ENCODE measurements at places on chromosomes 4 and X.

- DNase-seq, result no peak
Measured at GRCh38 chr4:17322514-17322913, 189.4 kb downstream of the QDPR start.

DNA sequence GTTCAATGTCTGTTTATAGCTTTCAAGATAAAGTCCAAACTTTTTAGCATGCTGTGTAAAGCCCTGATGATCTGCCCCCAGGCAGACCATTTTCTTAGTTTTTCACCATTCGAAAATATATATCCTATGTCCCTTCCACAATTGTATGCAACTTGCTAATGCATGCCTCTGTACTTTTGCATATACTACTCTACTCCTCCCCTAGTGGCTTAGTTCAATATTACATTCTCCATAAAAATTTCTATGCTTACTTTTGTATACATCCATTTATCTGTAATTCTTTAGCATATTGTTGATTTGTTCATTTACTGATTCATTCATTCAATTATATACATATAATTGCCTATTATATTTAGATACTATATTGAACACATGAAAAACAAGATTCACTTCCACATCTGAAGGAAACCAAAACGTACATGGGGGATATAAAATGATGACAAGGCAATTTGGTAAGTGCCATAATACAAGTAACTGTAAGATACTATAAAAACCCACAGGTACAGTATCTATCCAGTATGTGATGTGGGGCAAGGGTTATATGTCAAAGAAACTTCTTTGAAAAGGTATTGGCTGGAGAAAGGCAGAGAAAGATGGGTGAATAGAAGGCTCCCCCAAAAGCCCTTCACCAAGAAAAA is 902.5 kb downstream of the FAM133A start:
- no peak for DNase-seq

DNA sequence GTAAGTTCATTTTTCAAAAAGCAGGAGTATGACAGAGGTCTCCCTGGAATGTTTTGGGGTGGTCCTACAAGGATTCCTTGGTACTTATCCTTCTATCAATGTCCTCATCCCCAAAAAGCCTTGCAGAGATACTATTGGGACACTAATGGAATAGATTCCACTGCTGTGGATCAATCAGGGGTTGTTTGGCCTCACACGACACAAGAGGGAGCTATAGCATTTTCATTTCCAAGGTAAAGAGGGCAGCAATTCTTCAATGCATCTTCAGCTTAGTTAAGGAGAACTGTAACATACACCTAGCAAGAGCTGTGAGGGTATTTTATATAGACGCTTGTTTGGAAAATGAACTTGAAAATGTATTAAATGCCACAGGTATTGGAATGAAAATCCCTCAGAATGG is 50.9 kb downstream of the USP26 start:
- peak; percentile 11 for DNase-seq

GRCh38 chrX:40012039-40012867 is 85.5 kb downstream of the BCOR start:
- no peak for DNase-seq

GRCh38 chr4:140326395-140326993 is 47.0 kb upstream of the SCOC start:
- DNase-seq, result peak; percentile 51

GRCh38 chrX:46670316-46670715 is 88.6 kb downstream of the SLC9A7 start:
- DNase-seq, result no peak

GRCh38 chr4:38539501-38539900 is 124.5 kb upstream of the KLF3 start:
- no peak for DNase-seq

DNA sequence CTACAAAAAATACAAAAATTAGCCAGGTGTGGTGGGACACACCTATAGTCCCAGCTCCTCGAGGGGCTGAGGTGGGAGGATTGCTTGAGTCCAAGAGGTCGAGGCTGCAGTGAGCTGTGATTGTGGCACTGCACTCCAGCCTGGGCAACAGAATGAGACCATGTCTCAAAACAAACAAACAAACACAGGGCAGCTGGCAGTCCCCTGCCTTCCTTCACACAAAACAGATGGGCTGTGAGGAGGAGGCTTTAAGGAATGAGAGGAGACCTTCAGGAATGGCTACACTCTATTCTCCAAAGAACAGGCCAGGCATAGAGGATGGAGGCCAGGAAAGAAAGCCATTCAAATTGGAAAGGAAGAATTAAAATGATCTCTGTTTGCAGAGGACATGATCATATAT is 65.6 kb upstream of the MAML3 start:
- no peak for DNase-seq

GRCh38 chr4:68494688-68495087 is 47.4 kb downstream of the TMPRSS11E start:
- no peak for DNase-seq

DNA sequence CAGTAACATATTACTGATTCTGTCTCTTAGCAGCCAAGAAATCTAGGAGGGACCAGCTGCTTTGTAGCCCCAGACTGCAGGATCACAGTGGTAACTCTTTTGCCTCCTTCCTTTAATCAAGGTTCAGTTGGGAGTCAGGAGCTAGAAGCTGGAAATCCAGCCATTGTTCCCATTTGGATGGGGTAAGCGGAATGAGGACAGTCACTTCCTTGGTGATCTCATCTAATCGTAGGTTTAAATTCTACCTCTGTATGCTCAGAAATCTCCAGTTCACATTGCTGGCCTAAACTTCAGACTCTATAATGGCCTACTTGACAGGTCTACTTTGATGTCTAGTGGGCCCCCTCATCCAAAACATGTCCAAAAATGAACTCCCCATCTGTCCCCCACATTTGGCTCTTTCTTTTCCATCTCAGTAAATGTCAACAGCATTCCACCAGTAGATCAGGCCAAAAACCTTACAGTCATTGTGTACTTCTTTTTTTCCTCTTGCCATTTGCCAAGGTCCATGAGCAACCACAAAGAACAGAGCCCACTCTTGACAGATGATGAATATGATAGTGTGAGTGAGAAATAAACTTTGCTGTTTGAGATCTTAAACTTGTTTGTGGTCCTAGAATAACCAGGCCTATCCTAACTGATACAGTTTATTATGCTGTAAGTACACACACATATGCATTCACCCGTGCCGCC is 40.1 kb downstream of the WWC2 start:
- DNase-seq, result no peak

DNA sequence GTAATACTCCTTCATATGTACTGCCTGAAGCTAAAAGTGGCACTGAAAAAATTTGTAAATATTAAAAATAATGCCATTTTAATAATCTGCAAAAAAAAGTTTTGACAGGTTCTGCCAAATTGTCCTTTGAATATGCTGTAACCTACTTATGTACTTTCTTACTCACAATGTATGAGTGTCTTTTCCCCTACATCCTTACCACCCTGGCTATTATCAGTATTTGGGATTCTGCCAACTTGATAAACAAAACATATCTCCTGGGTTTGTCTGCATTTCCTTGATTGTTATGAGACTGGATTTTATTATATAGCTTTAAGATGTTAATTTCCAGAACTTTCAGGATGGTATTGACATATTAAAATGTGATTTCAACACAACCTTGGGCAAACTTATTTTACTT is 187.9 kb downstream of the CHM start:
- no peak for DNase-seq

GRCh38 chr4:158739600-158739999 is 16.4 kb upstream of the PPID start:
- no peak for DNase-seq

GRCh38 chrX:107107459-107107858 is 11.2 kb downstream of the RBM41 start:
- no peak for DNase-seq

DNA sequence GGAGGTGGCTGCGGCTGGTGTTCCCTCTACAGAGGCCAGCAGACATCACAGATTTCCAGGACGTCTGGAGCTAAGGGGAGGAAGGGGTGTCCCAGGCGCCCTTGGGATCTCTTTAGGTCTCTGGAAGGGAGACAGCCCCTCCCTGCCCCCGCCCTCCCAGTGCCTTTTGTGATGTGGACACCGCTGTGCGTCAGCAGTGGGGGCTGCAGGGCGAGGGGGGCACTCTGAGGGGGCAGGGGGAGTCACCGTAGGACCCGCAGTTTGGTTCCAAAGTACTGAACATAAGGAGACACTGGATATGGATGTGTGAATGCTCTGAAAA is 25.6 kb upstream of the MXD4 start:
- no peak for DNase-seq

DNA sequence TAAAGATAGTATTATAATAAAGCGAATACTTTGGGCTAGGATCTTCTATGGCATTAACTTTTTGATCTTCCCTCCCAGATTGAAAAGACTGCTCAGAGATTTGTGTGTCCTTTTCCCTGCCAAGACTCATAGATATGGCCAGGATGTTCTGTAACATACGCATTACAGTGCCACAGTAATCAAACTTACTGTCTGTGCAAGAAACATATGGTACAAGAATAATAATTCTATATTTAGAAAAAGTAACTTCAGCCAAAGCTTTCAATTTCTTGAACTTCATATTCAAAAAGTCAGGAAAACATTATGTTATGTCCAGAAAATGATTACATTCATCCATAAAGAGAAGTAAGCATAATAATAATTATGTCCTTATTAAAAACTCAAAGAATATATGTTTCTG is 100.9 kb upstream of the GUCY1A1 start:
- DNase-seq, result no peak

DNA sequence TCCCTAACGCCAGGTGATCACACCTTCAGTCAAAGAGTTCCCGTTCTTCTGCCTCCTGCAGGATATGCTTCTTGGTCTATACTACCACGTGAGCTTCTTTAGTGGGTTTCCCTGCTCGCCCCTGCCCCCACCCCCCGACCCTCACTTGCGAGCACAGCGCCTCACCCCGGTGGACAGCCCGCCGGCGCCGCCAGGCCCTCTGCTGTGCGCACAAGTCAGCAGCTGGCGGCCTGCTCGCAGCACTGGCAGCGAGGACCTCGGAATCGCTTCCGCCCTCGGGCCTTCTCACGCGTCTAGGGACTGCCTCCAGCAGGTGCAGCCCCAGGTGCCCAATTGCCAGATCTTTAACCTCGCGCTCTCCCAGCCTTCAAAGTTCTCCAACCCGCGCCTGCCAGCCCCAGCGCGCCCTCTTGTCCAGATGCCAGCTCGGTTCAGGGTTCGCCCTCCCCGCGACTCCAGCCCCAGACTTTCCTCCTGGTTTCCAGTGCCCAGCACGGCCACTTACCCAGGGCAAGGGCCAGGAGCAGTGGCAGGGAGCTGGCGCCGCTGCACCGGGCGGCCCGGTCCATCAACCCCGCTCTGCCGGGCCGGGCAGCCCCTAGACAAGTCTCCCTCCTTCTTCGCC is 454 bp downstream of the BTC start:
- no peak for DNase-seq

GRCh38 chr4:876780-877179 is 50.9 kb upstream of the CPLX1 start:
- no peak for DNase-seq

DNA sequence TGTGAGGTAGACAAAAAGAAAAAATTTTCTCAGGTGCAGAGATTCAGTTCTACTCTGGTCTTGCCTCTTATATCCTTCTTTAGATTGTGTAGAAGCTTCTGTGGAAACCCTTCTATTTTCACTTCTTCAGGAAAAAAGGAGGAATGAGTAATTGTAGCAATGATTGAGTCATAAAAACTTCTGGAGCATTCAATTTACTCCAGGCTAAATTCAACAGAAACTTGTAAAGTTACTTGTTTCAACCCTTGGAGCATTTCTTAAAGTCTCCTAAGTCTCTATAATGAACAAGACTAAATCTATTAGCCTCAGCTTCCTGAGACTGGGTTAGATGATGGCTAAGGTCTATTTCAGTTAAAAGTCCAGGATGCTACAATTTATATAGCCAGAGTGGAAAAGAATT is 29.9 kb downstream of the BOD1L1 start:
- DNase-seq, result peak; percentile 3

GRCh38 chrX:71315917-71316316 is 14.4 kb downstream of the ITGB1BP2 start:
- peak; percentile 70 for DNase-seq

- peak; percentile 42 for DNase-seq
Measured at GRCh38 chrX:131633285-131633917, 89.5 kb downstream of the OR13H1 start.

- DNase-seq, result peak; percentile 51
Measured at GRCh38 chr4:57037982-57038604, 59.4 kb downstream of the POLR2B start.

- DNase-seq, result no peak
Measured at GRCh38 chrX:85112293-85112692, 108.6 kb downstream of the APOOL start.

- peak; percentile 29 for DNase-seq
Measured at GRCh38 chr4:16817286-16817685, 81.2 kb downstream of the LDB2 start.

GRCh38 chr4:99690472-99690871 is 32.8 kb upstream of the C4orf54 start:
- DNase-seq, result no peak

DNA sequence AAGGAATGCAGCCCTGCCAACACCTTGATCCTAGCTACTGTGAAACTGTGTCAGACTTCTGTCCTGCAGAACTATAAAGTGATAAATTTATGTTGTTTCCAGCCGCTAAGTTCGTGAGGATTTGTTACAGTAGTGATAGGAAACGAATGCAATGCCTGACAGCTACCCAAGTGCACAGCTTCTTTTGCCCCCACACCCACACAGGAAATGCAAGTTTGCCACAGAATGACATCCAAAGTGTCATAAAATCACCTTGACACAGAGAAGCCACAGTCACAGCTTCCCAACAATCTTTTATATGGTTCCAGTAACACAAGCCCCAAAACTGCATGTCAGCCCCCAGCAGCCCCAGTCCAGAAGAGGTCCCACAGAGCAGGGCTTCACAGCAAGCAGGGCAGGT is 216.9 kb upstream of the S100G start:
- DNase-seq, result no peak

GRCh38 chr4:26140150-26140898 is 180.5 kb upstream of the RBPJ start:
- peak; percentile 94 for DNase-seq

DNA sequence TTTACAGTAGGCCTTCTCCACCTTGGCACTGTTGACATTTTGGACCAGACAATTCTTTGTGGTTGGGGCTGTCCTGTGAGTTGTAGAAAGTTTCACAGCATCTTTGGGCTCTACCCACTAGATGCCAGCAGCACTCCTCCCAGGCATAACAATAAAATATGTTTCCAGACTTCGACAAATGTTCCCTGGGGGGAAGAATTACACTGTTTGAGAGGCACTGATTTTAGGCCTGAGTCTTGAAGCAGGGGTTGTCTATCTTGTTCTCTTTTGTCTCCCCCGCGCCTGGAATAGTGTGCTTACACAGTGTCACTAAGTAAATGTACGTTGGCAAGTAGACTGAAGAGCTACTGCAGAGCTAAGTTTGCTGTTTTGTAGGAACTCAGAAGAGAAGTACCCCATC is 254.4 kb upstream of the BOD1L1 start:
- DNase-seq, result peak; percentile 66

DNA sequence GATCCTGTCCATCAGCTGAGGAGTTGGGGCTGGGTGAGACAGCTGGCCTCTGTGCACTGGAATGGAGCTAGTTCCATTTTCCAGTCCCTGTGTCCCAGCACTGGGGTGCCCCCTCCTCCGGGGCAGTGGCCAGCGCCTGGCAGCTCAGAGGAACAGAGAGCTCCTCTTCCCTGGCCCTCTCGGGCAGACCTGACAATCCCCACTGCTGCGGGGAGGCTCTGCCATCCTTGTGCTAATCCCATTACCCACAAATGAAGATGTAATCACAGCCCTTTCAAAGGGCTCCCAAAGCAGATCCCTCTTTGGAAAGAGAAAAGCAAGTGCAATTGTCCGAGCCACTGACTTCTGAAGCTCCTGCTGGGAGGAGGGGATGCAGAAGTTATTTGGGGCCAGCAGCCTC is 75.1 kb upstream of the MSX1 start:
- no peak for DNase-seq

Measured in fibroblast of skin of back (primary cell).